Heart right ventricle (tissue), 16 donors: ENCODE measurements at places on chromosomes 12 and 14.

GRCh38 chr12:117342682-117343081 lies 18.7 kb downstream of the NOS1 start:
- H3K4me1 ChIP-seq, result no peaks in the 10 kb centered on the region
- peaks cover 37% of the 10 kb centered on the region for H3K27me3 ChIP-seq
- no peak overlapping the region for H3K4me3 ChIP-seq
- DNase-seq, result no peak
- no peaks in the 10 kb centered on the region for H3K36me3 ChIP-seq

- H3K27ac ChIP-seq, result no peak overlapping the region
- no peaks in the 10 kb centered on the region for H3K36me3 ChIP-seq
- no peak for DNase-seq
- no peaks in the 10 kb centered on the region for H3K4me1 ChIP-seq
- no peaks in the 10 kb centered on the region for H3K27me3 ChIP-seq
Measured at GRCh38 chr12:18861287-18861858, 123.5 kb downstream of the CAPZA3 start.

GRCh38 chr14:24416254-24416931 lies 13.1 kb downstream of the CBLN3 start:
- H3K27ac ChIP-seq, result no peak overlapping the region
- no peaks in the 10 kb centered on the region for H3K36me3 ChIP-seq
- H3K4me3 ChIP-seq, result no peak overlapping the region
- peaks cover 7% of the 10 kb centered on the region for H3K4me1 ChIP-seq

DNA sequence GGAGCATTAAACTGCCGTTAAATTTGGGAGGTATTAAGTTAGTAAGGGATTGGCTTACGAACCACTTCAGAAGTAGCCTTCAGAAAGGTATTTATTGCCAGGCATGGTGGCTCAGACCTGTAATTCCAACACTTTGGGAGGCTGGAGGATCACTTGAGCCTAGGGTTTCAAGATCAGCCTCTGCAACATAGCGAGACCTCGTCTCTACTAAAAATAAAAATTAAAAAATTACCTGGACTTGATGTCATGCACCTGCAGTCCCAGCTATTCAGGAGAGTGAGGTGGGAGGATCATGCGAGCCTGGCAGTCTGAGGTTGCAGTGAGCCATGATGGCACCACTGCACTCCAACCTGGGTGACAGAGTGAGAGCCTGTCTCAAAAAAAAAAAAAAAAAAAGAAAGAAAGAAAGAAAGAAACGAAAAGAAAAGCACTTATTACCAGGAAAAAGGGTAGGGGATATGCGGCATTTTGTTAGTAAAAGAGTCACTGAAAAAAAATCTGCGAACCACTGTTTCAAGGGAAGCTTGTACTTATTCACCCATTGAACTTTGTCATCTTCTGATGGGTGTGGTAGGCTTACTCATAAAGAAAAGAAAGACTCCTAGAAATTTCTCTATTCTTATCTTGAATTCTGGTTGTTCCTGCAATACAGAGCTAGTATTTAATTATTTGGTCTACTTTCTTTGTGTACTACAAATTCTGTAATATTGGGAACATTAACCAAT lies 33.6 kb upstream of the PLEKHA5 start:
- H3K27ac ChIP-seq, result peak overlapping the region; percentile 3
- no peaks in the 10 kb centered on the region for H3K4me1 ChIP-seq
- DNase-seq, result no peak
- no peaks in the 10 kb centered on the region for H3K27me3 ChIP-seq

DNA sequence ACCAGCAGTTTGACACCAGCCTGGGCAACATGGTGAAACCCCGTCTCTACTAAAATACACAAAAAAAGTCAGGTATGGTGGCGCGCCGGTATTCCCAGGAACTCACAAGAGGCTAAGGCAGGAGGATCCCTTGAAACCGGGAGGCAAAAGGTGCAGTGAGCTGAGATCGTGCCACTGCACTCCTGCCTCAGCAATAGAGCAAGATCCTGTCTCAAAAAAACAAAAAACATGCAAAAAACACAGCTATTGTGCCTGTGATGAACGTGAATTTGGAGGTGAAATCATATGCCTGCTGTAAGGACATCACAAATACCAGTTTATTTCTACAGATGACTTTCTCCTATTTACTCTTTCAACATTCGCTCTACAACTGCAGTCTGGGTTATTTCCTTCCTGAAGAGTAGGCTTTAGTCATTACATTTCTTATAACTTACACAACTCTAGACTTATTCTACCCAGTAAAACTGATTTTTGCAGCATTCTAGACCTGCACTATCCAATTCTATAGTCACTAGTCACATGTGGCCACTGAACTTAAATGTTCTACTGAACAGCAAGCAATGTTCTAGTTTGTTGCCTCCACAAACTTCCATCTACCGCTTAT lies 48.3 kb downstream of the HNRNPC start:
- H3K27ac ChIP-seq, result no peak overlapping the region
- peaks cover 99% of the 10 kb centered on the region for H3K36me3 ChIP-seq
- no peak overlapping the region for H3K4me3 ChIP-seq
- H3K27me3 ChIP-seq, result no peaks in the 10 kb centered on the region
- DNase-seq, result no peak

DNA sequence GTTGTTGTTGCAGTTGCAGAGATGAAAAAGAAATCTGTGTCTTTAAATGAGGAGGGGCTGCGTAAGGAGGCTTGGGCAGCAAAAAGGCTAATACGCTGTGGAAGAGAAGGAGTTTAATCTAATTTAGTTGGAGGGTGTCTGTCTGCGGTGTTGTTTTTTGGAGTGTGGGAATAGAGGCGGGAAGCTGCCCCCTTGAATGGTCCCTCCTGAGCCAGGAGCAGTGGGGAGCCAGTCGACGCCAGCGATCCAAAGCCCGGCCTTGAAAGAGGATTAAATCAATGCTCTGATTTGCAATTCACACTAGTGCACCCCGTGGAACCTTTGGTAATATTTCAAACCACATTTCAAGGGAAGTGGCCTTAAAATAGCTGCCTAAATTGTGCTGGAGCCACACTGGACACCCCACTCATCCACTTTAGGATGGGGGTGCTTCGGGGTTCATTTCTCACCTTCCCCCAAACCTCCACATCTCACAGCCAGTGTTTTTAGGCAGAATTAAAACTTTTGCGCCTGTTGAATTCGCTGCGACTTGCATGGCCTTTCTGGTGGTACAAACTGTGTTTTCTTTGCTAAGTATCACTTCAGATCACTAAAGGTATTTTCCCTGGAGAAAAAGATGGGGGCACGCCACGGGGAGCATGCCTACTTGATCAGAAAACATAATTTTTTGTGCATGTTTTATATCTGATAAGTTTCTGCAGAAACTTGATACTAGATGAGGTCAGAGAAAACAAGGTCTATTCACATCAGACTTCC lies 4.1 kb upstream of the FZD10 start:
- no peaks in the 10 kb centered on the region for H3K36me3 ChIP-seq
- peaks cover 73% of the 10 kb centered on the region for H3K27me3 ChIP-seq
- H3K4me3 ChIP-seq, result no peak overlapping the region
- no peak for DNase-seq
- peaks cover 9% of the 10 kb centered on the region for H3K4me1 ChIP-seq
- no peak overlapping the region for H3K27ac ChIP-seq

DNA sequence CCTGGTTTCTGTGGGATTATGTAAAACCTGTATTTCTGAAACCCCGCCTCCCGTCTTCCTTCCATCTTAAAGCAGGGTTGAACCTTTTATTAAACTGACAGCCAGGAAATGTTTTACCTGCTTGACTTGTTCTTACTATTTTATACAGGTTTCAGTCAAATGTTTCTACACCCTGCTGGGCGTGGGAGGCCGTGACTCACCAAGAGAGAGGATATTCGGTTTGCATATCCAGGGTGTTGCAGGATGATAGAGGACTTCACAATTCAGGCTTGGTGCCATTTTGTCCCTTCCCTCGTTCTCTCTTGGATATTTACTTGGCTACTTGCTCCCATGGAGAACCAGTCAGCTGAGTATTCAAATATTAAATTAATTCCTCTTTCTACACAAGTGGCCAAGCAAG lies 69.7 kb downstream of the ARF6 start:
- H3K27ac ChIP-seq, result no peak overlapping the region
- no peaks in the 10 kb centered on the region for H3K27me3 ChIP-seq
- DNase-seq, result no peak
- H3K4me1 ChIP-seq, result no peaks in the 10 kb centered on the region

GRCh38 chr14:83312511-83312910 lies 1778.9 kb upstream of the SEL1L start:
- no peaks in the 10 kb centered on the region for H3K4me1 ChIP-seq
- no peak for DNase-seq
- H3K27me3 ChIP-seq, result no peaks in the 10 kb centered on the region
- H3K27ac ChIP-seq, result no peak overlapping the region
- no peak overlapping the region for H3K4me3 ChIP-seq

DNA sequence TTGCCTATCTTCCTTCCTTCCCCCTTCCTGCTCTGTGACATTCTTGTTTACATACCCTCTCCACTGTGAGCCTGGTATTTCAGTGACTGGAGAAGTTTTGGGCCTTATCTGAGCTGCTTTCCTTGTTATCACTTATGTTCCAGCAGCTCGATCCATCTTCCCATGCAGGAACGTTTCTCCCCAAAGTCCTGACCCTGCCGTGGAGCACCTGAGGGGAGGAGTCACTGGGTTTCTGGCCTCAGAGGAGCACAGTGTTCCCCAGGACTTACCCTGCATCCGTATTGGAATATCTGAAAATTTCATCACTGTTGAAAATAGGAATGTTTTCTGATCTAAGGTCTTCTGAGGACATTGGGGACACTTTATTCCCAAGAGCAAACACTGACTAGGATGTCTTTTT lies 141.8 kb downstream of the CACNA1C start:
- H3K27ac ChIP-seq, result peak overlapping the region; percentile 75
- H3K4me1 ChIP-seq, result peaks cover 48% of the 10 kb centered on the region
- no peak for DNase-seq
- no peaks in the 10 kb centered on the region for H3K36me3 ChIP-seq

DNA sequence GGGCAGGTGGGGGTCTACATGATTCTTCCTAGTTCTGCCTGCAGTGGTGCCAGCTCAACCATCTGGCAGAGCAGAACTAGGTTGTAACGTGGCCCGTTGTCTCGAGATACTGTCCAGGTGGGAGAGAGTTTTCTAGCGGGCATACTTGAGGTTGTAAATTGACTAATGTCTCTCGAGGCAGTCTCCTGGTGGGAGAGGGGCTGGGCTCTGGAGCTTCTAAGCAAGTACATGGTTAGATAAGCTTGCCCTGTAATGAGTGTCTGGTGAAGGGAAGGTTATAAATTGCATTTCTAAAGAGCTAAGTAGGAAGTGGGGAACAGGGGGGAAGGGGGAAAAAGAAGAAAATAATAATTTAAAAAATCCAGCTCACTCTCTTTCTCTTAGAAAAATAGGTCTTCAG lies 18.1 kb downstream of the BDKRB1 start:
- peaks cover 10% of the 10 kb centered on the region for H3K4me1 ChIP-seq
- H3K27ac ChIP-seq, result no peak overlapping the region
- no peaks in the 10 kb centered on the region for H3K27me3 ChIP-seq
- H3K36me3 ChIP-seq, result no peaks in the 10 kb centered on the region
- DNase-seq, result no peak
- no peak overlapping the region for H3K4me3 ChIP-seq

DNA sequence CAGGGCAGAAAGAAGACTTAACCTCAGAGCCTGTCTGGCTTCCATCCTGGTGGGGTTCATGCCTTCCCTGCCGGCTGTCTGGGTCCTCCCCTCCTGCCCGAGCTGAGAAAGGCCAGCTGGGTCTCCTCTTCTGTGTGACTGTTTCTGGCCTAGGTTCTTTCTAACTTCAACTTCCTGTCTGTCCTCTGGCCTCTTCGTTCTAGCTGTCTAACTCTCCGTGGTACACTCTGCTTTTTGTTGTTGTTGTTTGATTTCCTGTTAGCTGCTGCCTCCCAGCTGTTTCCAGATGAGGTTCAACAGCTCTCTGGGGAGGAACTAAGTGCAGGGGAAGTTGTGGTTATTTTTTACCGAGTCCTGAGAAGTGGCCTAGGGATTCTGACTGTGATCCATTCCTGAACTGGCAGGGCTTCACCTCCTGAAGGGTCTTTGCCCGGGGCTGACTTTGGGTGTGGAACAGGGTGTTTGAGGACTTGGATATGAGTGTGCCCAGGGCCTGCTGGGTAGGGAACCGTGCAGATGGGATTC lies 3.2 kb downstream of the MLXIP start:
- no peaks in the 10 kb centered on the region for H3K27me3 ChIP-seq
- peaks cover 77% of the 10 kb centered on the region for H3K4me1 ChIP-seq
- DNase-seq, result peak; percentile 64

- H3K27me3 ChIP-seq, result no peaks in the 10 kb centered on the region
- no peaks in the 10 kb centered on the region for H3K4me1 ChIP-seq
- H3K4me3 ChIP-seq, result no peak overlapping the region
- no peak overlapping the region for H3K27ac ChIP-seq
- DNase-seq, result no peak
Measured at GRCh38 chr12:41485203-41485602, 297.1 kb downstream of the PDZRN4 start.

DNA sequence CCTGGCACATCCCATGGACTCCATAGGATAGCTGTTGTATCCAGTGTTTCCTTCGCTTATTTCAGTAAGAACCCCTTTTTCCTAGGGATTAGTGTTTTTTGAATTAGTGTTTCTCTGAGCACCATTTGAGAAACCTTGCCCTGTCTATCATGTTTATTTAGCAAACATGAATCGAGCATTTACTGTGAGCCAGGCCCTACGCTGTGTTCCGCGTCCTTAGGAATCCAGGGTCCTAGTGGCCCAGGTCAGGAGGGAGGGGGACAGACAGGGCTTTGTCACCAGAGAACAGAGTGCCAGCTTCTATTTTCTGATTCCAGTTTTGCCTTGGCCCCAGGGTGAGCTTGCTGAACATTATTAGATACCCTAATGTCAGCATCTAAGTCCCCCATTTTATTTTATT lies 2.5 kb downstream of the TEAD4 start:
- no peaks in the 10 kb centered on the region for H3K36me3 ChIP-seq
- H3K4me3 ChIP-seq, result peak overlapping the region; percentile 69
- peaks cover 56% of the 10 kb centered on the region for H3K4me1 ChIP-seq

DNA sequence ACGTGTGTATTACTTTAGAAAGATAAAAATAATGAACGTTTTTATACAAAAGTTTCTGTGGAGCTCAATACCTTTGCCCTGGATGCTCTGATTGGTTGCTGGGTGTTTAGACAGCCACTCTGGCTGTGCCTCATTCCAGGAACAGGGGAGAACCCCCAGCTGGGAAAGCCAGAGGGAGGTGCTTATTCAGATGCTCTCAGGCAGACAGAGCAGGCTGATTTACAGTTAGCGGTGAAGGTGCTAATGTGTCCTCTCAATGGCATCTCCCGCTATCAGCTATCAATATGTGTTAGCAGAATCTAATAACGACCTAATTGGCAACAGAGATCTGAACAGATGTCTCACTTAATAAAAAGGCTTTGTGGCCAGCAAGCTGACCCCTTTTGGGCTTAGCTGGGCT lies 402.3 kb downstream of the NUAK1 start:
- H3K4me3 ChIP-seq, result no peak overlapping the region
- H3K36me3 ChIP-seq, result no peaks in the 10 kb centered on the region
- H3K4me1 ChIP-seq, result peaks cover 35% of the 10 kb centered on the region
- H3K27me3 ChIP-seq, result no peaks in the 10 kb centered on the region

DNA sequence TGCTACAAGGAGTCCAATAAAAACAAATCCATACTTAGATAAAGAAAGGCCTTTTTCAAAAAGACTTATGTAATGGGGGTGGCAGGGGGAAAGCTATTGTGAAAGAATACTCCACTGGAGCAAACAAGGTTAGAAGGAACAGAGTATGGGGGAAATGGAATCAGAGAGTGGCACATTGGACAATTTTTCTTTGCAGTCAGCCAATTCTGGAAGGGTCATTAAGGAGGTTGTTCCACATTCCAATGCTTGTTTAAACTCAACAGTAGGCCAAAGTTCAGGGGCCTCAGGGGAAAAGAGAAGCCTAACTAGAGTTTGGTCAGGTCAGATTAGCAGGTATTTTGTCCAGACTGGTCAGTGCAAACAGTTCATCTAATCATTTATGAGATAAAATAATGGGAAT lies 105.2 kb upstream of the RESF1 start:
- no peaks in the 10 kb centered on the region for H3K4me1 ChIP-seq
- H3K27me3 ChIP-seq, result no peaks in the 10 kb centered on the region
- H3K36me3 ChIP-seq, result no peaks in the 10 kb centered on the region
- no peak overlapping the region for H3K27ac ChIP-seq
- no peak for DNase-seq
- no peak overlapping the region for H3K4me3 ChIP-seq
